ENCODE measurements at places on chromosomes 12 and 14.

DNA sequence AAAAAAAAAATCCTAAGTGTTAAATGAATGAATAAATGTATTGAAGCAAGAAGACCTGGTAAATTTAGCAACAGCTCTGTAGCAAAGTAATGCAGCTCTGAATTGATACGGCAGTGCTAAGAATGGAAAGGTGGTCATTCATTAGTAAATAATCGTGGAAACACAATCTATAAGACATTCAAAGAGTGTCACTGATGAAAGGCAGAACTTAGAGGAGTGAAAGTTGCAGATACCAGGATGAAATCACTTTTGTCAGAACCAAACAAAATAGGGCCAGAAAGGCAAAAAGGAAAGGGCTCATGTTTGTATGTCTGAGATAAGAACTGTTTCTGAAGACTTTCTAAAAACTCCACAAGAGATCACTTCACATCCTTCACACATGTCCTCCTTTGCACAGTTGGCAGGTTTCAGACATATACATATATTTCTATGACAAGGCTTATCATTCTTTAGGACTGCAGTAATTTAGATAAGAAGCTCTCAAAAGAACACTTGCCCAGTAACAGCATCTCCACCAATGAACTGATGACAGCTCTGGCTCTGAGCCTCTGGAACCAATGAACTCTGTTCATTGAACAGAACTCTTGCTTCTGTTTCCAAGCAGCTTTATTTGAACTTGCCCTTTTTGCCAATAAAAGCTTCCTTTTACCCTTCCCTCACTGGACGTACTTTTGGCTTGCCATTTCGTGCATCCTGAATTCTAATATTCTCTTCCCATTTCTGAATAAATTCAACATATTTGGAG lies 4.2 kb upstream of the LRR1 start:
- no peak overlapping the region for H3K27ac ChIP-seq
- H3K27me3 ChIP-seq: no peaks in the 10 kb centered on the region
- peaks cover 21% of the 10 kb centered on the region for H3K36me3 ChIP-seq
- H3K4me1 ChIP-seq: peaks cover 13% of the 10 kb centered on the region
- no peak for DNase-seq
- H3K4me3 ChIP-seq: no peak overlapping the region

DNA sequence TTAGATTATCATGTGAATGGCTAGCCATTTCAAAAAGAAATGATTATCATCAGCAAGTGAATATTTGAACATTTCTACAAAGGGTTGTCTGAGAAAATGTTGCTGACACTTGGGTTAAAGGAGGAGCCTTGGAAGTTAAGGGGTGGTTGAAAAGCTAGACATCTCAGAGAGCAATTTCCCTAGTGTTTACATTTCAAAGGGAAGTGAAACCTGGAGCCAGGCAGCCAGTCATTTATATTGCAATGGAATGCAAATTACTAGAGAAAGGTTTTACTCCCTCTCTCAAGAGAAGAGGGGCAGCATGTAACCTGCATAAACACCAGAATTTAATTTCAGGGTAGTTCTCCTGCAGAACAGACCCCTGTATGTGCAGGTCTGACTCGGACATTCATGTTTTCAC lies 279.0 kb downstream of the SLC16A7 start:
- no peaks in the 10 kb centered on the region for H3K27me3 ChIP-seq
- H3K36me3 ChIP-seq: no peaks in the 10 kb centered on the region
- no peaks in the 10 kb centered on the region for H3K4me1 ChIP-seq
- no peak overlapping the region for H3K4me3 ChIP-seq
- no peak for DNase-seq

- no peak overlapping the region for H3K27ac ChIP-seq
- no peaks in the 10 kb centered on the region for H3K27me3 ChIP-seq
- peaks cover 15% of the 10 kb centered on the region for H3K4me1 ChIP-seq
- peaks cover 5% of the 10 kb centered on the region for H3K36me3 ChIP-seq
Measured at GRCh38 chr12:55972911-55973598, 823 bp upstream of the RAB5B start.

DNA sequence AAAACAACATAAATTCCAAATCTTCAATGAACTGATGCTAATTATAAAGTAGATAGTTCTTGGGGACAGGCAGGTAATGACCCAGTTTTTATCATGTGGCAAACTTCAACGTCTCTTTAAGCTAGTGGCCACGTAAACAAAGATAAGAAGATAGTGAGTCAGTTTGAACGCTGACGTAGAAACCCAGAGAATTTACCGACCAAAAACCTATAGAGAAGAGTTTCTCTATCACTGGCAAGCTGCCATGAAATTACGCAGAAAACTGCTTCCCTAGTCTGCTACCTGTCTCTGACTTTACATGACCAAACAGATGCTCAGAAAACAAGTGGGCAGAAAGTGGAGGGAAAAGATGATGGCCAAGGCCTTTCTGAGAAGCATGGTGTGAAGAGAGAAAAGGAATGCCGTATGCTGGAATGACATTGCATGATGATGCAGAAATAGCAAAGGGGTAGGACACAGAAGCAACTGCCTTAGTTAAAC lies 136.3 kb downstream of the ITPR2 start:
- peaks cover 5% of the 10 kb centered on the region for H3K4me1 ChIP-seq
- no peak overlapping the region for H3K4me3 ChIP-seq
- no peak for DNase-seq
- no peaks in the 10 kb centered on the region for H3K27me3 ChIP-seq
- H3K36me3 ChIP-seq: peaks cover 14% of the 10 kb centered on the region

GRCh38 chr12:51508285-51508684 lies 82.7 kb upstream of the SCN8A start:
- H3K27ac ChIP-seq: no peak overlapping the region
- no peaks in the 10 kb centered on the region for H3K27me3 ChIP-seq
- H3K4me3 ChIP-seq: no peak overlapping the region
- H3K36me3 ChIP-seq: peaks cover 6% of the 10 kb centered on the region

GRCh38 chr14:69643430-69644200 lies 32.2 kb downstream of the SUSD6 start:
- peaks cover 14% of the 10 kb centered on the region for H3K36me3 ChIP-seq
- peaks cover 58% of the 10 kb centered on the region for H3K4me1 ChIP-seq
- H3K4me3 ChIP-seq: no peak overlapping the region
- no peaks in the 10 kb centered on the region for H3K27me3 ChIP-seq
- DNase-seq: no peak

- H3K4me3 ChIP-seq: no peak overlapping the region
- H3K27me3 ChIP-seq: no peaks in the 10 kb centered on the region
- no peaks in the 10 kb centered on the region for H3K36me3 ChIP-seq
Measured at GRCh38 chr12:45122768-45123380, 72.0 kb upstream of the DBX2 start.

- H3K27ac ChIP-seq: no peak overlapping the region
- no peaks in the 10 kb centered on the region for H3K4me1 ChIP-seq
- no peaks in the 10 kb centered on the region for H3K36me3 ChIP-seq
- H3K4me3 ChIP-seq: no peak overlapping the region
- no peaks in the 10 kb centered on the region for H3K27me3 ChIP-seq
- DNase-seq: no peak
Measured at GRCh38 chr12:23108957-23109356, 484.0 kb downstream of the ETNK1 start.

GRCh38 chr14:76022991-76023390 lies 37.4 kb downstream of the IFT43 start:
- DNase-seq: no peak
- no peak overlapping the region for H3K27ac ChIP-seq
- peaks cover 4% of the 10 kb centered on the region for H3K4me1 ChIP-seq
- no peak overlapping the region for H3K4me3 ChIP-seq
- no peaks in the 10 kb centered on the region for H3K27me3 ChIP-seq
- H3K36me3 ChIP-seq: peaks cover 3% of the 10 kb centered on the region

DNA sequence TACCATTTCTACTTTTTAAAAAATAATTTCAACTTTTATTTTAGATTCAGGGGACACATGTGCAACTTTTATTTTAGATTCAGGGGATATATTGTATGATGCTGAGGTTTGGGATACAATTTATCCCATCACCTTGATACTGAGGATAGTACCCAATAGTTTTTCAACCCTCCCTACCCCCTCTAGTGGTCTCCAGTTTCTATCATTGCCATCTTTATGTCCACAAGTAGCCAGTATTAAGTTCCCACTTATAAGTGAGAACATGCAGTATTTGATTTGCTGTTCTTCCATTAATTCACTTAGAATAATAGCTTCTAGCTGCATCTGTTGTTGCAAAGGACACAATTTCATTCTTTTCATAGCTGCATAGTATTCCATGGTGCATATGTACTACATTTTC lies 162.5 kb downstream of the ANKS1B start:
- H3K27ac ChIP-seq: no peak overlapping the region
- no peaks in the 10 kb centered on the region for H3K4me1 ChIP-seq
- no peaks in the 10 kb centered on the region for H3K27me3 ChIP-seq
- no peak for DNase-seq
- no peaks in the 10 kb centered on the region for H3K36me3 ChIP-seq
- no peak overlapping the region for H3K4me3 ChIP-seq

DNA sequence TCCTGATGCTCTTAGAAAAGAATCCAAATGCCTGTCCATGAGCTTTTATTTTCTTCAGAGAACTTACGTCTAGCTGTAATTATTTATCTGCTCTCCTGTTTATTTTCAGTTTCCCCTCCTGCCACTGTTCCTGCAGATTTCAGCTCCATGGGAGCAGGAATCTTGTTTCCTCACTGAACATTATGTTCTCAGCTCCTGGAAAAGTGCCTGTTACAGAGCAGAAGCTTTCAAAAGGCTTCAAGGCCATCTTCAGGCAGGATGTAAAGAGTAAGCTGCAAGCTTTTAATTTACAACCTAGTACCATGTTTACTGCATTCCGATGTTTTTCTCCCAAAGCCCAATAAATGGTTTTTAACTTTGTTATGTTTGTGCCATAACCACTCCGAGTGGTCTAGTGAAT lies 98.4 kb upstream of the BTG1 start:
- H3K4me1 ChIP-seq: no peaks in the 10 kb centered on the region
- no peak for DNase-seq
- no peaks in the 10 kb centered on the region for H3K36me3 ChIP-seq
- no peaks in the 10 kb centered on the region for H3K27me3 ChIP-seq
- no peak overlapping the region for H3K27ac ChIP-seq

DNA sequence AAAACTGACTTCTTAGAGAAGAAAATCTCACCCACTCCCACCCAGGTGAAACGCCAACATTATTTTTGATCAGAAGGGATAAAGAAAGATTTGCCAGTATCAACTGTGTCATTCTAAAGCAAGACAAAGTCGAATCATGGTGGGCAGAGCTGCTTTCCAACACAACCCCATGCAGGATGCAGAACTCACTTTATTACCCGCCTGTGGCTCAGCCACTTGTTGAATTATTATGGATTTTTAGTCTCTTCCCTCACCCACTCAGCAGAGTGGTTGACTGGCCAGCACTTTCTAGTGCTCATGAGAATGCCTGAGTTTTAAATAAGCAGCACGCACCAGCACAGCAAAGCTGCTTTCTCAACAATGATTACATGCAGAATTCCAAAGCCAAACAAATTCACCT lies 32.1 kb downstream of the CRACR2A start:
- DNase-seq: no peak
- no peaks in the 10 kb centered on the region for H3K27me3 ChIP-seq

GRCh38 chr14:53871951-53872350 lies 84.7 kb downstream of the BMP4 start:
- no peaks in the 10 kb centered on the region for H3K27me3 ChIP-seq
- H3K4me1 ChIP-seq: no peaks in the 10 kb centered on the region
- no peak for DNase-seq
